ENCODE measurements at places on chromosomes 6 and 20.

DNA sequence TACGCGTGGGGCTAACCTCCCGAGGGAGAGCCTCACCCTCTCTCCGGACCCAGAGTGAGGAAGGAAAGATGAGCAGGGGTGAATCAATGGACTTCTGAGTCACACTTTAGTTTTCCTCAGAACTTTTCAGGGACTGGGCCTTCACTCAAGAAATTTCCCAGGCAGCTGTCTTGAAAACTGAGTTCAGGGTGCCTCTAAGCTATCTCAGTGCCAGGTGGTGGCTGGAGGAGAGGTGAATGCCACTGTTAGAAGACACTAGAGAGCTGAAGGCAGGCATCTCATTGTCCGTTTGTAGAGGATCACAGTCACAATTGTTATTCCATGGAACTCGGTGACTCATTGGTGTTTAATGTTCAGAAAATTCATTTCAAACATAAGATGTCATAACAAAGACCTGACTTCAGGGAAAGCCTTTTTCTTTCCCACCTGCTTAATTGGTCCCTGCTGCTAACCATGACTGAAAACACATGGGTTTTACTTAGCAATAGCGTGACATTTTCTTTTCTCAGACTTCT lies 5.3 kb upstream of the SERPINB6 start:
- DNase-seq: no peak

- no peak for DNase-seq
These were observed 16.0 kb downstream of the DYNLT1 start for GRCh38 chr6:158628542-158628941.

DNA sequence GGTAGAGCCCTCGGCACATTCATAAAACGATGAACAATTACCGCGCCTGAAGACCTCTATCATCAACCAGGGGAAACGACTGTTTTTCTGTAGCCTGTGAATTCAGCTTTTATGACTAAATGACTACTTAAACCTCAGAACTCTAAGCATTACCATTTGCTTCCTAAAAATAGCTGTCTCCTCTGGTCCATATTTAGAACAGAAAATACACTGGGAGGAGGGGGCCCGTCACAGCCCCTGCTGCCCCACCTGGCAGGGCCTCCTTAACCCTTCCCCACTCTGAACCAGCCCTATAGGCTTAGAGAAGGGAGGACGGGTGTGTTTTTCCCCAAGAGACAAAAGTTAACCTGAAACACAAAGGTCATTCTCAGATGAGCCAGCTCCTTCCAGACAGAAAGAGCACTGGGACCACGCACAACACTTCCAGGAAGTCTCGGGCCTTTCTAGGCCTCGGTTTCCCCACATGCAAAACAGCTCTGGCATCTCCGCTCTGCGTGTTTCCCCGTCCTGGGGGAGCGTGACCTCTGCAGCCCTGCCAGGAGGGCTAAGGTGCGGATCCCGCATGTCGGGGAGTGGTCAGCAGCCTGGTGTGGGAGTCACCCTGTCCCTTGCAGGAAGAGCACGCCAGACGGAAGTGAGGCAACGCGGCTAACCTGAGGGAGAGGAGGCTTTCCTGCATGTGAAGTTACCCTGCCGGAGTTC lies 193.9 kb downstream of the DLL1 start:
- DNase-seq: no peak

DNA sequence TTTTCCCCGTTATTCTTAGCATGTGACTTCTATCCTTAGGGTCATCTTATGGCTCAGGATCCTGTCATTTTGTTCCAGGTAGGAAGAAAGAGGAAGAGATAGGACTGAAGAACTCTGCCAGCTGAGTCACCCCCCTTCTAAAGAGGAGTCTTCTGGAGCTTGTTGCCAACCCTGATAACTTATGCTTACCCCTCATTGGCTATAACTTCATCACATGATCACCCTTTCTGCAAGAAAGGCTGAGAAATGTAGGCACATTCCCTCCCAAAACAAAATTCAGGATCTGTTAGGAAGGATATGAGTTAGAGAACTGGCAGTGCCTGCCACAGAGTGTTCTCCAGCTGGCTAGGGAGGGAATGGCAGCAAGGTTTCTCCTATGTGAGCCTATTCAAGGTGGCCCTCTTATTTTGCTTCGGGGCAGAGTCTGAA lies 35.6 kb downstream of the ARFGEF2 start:
- no peak for DNase-seq

DNA sequence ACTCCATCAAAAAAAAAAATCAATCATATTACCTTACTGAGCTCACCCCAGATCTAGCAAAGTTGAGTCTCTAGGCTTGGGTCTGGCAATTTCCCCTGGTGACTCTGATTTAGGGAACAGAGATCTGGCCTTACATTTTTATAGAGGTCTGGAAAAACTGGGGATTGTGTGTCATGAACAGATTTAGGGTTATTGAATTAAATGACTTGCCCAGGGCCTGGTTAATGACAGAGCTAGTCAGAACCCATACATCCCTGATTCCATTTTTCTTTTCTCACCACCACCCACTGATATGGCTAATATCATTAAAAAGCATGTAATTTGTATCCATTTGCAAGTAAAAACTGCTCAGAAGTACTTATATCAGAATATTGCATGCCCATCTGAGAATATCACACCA lies 163.4 kb upstream of the OGFRL1 start:
- no peak for DNase-seq

DNA sequence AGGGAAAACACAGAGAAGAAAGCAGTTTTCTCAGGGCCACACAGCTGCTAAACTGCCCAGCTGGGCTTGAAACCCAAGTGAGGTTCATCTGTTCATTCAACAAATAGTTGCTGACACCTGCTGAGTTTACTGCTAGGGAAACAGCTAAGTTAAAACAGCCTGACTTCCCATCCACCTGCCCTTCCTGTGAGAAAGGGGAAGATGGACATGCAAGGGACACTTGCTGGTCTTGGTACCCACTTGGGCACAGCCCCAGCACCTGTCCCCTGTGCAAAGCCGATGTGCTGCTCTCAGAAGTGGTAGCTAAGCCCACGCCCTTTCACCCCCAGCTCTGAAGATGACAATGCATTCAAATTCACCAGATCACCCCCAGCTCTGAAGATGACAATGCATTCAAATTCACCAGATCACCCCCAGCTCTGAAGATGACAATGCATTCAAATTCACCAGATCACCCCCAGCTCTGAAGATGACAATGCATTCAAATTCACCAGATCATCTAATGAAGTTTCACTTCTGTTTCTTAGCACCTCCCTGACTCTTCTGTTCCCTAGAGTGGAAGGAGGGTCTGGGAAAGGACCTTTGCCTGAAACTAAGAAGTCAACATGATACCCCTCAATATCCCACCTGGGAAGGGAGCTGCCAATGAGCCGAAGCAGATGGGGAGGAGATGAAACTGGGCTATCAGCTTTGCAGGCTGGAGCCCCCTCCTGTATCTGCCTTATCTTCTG lies 46.0 kb upstream of the TOP1 start:
- DNase-seq: no peak

GRCh38 chr20:3121271-3121911 lies 36.9 kb upstream of the AVP start:
- DNase-seq: no peak

DNA sequence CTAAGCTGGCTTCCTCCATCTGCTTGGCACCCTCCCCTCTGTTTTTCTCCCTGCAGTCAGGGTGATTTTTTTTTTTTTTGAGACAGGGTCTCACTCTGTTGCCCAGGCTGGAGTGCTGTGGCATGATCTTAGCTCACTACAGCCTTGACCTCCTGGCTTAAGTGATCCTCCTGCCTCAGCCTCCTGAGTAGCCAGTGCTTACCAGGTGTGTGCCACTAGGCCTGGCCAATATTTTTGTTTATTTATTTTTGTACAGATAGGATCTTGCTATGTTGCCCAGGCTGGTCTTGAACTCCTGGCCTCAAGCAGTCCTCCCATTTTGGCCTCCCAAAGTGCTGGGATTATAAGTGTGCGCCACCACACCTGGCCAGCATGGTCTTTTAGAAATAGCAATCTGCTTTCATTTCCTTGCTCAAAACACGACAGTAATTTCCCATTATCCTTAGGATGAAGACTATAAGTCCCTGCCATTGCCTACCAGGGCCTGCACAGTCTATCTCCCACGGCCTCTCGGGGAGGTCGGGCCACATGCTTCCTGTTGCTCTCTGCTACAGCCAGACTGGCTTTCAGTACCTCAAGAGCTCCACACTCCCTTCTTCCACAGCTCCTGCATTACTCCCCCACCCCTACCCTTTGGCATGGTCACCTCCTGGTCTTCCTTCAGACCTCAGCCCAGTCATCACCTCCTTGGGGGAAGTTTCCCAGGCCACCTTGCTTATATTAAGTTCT lies 11.1 kb upstream of the CD164 start:
- no peak for DNase-seq

- peak; percentile 85 for DNase-seq
These were observed 235.7 kb upstream of the ZNF217 start for GRCh38 chr20:53829255-53829723.

- no peak for DNase-seq
These were observed 67.6 kb downstream of the LCA5 start for GRCh38 chr6:79469376-79470246.

- DNase-seq: no peak
These were observed 8.5 kb downstream of the MOXD1 start for GRCh38 chr6:132392792-132393191.

DNA sequence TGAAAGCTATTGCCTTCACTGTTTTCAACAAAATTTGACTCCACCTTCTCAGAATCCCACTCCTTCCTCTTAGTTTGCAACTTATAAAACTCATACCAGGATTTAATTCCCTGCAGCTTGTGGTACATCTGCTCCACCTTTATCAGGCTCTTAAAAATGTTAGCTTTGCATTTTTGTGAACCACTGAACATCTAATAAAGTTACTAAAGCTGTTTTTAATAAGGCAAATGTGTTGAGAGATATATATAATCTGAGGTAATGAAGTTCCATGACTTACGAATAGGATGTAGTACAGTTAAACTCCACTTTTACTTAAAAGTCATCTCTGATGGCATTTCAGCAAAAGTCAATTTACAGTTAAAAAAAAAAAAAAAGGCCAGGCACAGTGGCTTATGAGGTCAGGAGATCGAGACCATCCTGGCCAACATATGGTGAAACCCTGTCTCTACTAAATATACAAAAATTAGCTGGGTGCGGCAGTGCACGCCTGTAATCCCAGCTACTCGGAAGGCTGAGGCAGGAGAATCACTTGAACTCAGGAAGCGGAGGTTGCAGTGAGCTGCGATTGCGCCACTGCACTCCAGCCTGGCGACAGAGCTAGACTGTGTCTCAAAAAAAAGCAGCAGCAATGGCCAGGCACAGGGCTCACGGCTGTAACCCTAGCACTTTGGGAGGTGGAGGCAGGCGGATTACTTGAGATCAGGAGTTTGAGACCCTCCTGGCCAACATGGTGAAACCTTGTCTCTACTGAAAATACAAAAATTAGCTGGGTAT lies 106.2 kb downstream of the KIF13A start:
- peak; percentile 71 for DNase-seq

GRCh38 chr6:42624601-42625000 lies 60.8 kb downstream of the UBR2 start:
- DNase-seq: no peak

DNA sequence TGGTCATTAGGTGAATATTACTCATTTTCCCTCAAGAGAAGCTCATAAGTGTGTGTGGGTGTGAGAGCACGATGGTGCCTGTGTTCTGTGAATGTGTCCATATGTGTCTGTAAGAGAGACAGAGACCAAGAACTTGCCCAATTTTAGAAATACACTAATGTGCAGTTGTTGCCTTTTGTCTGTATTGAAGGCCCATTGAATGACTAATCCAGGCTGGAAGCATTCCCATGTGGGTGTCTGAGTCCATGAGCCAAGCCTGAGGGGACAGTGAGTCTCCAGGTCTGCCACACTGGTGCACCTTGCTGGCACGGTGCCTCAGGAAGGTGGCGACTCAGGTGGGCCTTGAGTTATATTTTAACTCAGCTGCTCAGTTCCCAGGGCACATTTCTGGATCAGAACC lies 25.5 kb upstream of the ASXL1 start:
- no peak for DNase-seq

- DNase-seq: no peak
These were observed 64.6 kb downstream of the MAN1A1 start for GRCh38 chr6:119284861-119285521.

All from HFF-Myc (cell line).